ENCODE measurements at places on chromosomes 1 and 21.

DNA sequence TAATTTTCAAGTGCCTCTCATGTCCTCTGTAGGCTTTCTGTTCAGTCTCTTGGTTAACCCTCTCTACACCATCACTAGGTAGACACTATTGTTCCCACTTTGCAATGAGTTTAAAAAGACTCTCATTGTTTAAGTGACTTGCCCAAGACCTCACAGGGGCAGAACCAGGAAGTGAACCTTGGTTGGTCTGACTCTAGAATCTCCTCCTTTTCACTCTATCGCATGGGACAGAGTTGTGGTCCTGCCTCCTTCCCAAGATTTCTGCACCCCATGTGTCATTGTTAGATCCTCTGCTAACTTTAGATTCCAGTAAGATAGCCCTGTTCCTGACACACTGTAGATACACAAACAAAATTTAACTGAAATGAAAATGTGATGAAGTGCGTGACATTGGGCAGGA, 481.7 kb upstream of the USP24 start:
- no peak for DNase-seq

GRCh38 chr1:96306809-96307560, 414.6 kb upstream of the PTBP2 start:
- no peak for DNase-seq

DNA sequence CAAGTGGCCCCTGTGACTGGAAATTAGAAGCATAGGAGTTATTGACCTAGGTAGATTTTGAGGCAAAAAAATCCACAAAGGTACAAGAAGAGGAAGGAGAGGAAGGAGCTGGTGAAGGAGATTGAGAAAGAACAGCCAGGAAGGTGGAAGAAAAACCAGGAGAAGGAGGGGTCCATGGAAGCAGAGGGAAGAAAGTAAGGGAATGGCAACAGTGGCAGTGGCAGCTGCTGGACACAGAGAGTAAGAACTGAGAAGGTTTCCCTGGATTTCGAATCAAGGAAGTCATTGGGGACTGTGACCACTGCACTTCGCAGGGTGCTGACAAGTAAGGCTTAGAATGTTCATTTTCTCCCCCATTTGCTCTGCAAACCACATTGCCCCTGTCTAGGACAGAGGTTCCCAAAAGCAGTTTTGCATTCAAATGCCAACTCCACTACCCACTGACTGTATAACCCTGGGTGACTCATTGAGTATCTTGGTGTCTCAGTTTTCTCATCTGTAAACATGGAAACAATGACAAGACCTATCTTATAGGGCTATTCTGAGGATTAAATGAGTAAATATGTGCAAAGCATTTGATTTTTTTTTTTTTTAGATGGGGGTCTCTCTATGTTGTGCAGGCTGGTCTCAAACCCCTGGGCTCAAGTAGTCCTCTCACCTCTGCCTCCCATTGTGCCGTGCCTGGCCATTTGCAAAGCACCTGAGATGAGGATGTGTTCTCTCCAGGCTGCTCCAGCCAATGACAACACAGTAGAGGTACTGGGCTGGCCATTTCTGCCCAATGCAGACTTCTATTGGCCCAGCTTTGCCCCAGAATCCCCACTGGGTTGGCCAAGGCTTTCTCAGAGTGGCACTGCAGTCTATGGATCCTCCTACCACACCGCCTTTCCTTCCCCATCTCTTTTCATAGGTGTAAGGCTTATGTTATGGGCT, 9.3 kb upstream of the CAPN2 start:
- DNase-seq = no peak

GRCh38 chr1:221761354-221762002, 19.6 kb upstream of the DUSP10 start:
- DNase-seq = no peak

GRCh38 chr1:15412843-15413242, 3.2 kb downstream of the EFHD2 start:
- DNase-seq = no peak

- DNase-seq = no peak
These were observed 288.5 kb upstream of the KAZN start for GRCh38 chr1:14309984-14310383.

- DNase-seq = no peak
These were observed 14.2 kb upstream of the NEGR1 start for GRCh38 chr1:72296501-72296900.

DNA sequence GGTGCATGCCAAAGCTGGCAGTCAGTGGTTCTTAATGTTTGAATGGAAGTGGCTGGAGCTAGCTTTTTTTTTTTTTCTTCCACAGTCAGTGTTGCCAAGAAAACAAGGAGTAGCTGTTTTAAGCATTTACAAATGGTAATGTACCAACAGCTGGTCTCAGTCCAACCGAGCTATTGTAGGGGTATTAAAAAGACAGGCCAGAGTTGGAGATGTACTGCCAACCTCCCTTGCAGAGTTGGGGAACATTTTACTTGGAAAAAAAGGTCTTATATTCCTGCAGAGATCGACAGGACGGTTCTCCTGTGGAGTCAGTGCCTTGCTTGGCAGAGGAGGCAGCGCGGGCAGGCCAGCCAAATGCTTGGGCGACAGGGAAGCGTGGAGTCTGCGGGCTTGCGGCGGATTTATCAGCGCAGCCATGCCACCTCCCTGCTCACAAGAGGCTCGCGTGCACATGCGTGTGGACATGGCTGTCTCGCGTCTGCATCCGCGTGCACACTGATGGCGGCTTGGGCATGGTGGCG, 338.1 kb downstream of the RPS6KC1 start:
- no peak for DNase-seq

GRCh38 chr1:21937372-21938121, 437 bp upstream of the HSPG2 start:
- peak; percentile 97 for DNase-seq

DNA sequence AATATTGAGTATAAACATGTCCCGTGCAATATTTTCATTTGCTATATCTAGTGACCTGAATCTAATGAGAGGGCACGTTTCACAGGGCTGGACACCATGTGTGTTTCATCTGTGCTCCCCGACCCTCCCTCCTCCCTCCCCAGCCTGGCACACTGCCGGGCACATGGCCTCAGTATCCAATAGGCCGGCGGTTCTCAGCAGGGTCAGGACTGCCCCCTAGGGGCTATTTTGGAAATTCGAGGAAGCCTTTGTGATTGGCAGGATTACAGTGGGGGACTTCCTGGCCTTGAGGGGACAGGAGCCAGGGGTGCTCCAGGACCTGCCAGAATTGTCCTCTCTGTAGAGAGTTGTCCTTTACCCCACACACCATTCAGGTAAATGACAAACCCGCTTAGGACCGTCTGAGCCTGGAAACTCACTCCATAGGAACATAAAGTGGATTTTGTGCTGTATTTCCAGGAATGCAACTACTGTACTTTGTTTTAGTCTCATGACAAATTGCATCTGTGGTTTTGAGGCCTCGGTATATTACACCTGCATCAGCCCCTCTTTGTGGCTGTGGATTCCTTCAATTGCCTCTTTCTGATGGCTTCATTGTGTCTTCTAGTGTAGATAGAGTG, 109.5 kb upstream of the SIM2 start:
- DNase-seq = peak; percentile 54

DNA sequence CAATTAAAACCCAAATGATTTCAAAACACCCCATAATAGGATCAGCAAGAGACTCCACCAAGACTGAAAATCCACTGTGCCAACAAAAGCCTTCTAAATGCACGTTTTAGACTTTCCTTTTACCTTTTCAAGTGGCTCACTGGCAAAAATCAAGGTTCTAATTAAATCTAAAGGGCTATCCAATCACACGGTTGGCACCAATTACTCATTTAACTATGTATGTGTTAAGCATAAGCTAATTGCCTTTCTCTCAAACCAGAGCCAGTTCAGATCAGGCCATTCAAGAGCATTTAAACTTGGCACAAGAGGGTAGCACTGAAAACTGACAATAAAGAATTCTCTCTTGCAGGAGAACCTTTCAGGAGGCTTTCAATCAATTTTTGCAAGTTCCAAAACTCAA, 139.5 kb downstream of the RGS7 start:
- DNase-seq = no peak

- no peak for DNase-seq
These were observed 53.1 kb upstream of the TRIM67 start for GRCh38 chr1:231108516-231109302.

DNA sequence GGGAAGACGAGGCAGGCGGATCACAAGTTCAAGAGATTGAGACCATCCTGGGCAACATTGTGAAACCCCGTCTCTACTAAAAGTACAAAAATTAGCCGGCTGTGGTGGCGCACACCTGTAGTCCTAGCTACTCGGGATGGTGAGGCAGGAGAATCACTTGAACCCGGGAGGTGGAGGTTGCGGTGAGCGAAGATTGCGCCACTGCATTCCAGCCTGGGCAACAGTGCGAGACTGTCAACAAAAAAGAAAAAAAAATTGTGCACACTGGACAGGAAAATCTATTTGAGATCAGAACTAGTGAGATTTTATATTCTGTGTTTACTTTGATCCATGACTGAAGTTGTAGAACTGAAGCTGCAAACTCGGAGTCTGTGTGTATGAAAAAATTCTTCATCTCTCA, 40.2 kb downstream of the SNRPE start:
- no peak for DNase-seq

All from D341Med (cell line).